Esophagus muscularis mucosa (tissue), 4 donors: ENCODE measurements at places on chromosomes 4 and X. TPM values are rescaled to one million over a fixed set of nuclear protein-coding genes. Genes with fewer than 3 reads are reported as not detected.

DNA sequence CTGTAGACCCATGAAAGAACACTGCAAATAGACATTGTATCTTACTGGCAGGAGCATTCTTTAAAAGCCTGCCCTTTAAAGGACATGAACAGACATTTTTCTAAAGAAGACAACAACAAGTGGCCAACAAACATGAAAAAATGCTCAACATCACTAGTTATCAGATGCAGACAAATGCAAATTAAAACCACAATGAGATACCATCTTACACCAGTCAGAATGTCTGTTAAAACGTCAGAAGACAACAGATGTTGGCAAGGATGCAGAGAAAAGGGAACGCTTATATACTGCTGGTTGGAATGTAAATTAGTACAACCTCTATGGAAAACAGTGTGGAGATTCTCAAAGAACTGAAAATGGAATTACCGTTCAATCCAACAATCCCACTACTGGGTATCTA is 77.2 kb downstream of the ATP10D start:
- DNase-seq, result no peak

DNA sequence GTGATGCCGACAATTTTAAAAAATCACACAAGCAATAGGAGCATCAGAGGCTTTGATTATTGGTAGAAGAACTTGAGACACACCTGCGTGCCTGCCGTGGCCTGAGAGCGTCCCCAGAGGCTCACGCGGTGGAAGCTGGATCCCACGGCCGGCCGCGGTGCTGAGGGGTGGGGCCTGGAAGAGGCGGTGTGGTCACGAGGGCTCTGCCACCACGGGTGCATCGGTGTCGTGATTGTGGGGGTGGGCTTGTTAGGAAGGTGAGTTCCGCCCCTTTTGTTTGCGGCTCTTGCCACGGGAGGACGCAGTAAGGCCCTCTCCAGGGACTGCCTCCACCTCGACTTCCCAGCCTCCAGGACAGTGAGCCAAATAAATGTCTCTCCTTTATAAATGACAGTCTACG is 77.2 kb upstream of the ADRA2C start:
- DNase-seq, result no peak

- no peak for DNase-seq
These were observed 136.7 kb upstream of the POF1B start for GRCh38 chrX:85516131-85516530.

Gene MAP3K15
- total RNA-seq, result not detected

DNA sequence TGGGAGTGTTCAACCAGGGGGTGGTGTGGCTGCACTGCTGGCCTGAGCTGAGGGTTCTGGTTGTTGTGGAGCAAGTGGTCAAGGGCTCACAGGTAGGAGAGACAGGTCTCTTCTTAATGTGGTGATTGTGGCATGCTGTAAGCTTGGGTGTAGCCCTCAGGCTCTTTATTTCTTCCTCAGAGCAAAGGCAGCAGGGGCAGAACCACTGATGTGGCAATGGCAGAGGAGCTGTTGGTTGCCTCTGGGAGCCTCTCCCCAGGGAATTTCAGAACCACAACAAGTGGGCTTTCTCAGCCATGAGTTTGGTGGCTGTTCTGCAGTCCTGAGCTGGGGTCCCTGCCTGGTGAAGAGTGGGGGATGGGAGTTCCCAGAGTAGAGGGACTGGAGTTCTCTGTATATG is 1017.2 kb downstream of the SH3BGRL start:
- DNase-seq, result no peak

Gene SLC25A43
- total RNA-seq, result 11.6 TPM

DNA sequence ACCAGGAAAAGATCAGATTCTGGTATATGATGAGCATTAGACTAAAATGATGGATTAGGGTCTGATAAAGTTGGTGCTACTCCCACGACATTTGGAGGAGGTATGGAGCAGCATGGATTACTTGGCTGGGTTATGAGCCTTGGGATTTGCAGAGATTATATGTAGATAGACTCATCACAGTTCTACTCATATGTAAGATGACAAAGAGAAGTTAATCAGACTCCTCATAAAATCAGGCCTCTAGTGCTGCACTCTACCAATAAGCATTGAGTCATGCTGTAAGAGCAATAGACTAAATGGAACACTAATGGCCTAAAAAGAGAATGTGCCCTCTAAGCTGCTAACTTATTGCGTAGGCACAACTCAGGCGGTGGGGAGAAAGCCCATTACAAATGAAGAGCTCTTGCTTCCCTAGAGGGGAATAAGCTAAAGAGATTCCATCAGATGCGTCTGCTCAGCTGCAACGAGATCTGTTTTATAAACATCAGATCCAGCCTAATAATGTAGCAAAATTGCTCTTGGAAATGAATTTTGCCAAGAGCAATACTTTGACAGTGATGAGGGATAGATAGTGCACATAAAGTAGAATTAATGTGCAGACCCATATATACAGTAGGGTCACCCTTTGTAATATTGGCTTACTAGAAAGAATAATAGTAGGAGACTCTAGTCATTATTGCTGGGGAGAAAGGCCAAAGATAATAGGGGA is 17.5 kb downstream of the LIAS start:
- no peak for DNase-seq

GRCh38 chrX:43808231-43808630 is 74.0 kb downstream of the MAOB start:
- no peak for DNase-seq

Gene LIMCH1
- total RNA-seq, result 68.5 TPM

DNA sequence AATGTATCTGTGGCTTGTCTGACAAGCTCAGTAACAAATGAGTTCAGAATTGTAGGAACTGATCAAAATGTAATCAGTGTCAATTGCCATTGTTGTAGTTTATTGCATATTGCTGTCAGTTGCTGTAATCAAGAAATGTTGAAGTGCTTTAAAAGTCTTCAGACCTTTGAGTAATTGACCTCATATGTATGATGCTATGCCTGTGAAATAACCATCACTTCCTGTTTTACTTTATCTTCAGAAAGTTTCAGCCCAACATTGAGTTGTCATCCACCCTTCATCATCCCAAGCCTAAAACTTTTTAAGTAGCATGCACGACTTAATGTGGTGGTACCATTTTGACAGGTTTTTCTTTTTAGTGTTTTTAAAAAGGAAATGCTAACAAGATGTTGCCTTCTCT is 212.4 kb downstream of the ARHGAP10 start:
- no peak for DNase-seq
